ENCODE measurements at places on chromosomes 1 and 21.
A peak's percentile ranks its signal among the peaks of the same experiment; 100 is the strongest.

GRCh38 chr1:39418236-39418635 lies 73.2 kb upstream of the BMP8A start:
- no peak for DNase-seq

GRCh38 chr1:34790985-34791384 lies 1.8 kb upstream of the GJA4 start:
- DNase-seq, result no peak

DNA sequence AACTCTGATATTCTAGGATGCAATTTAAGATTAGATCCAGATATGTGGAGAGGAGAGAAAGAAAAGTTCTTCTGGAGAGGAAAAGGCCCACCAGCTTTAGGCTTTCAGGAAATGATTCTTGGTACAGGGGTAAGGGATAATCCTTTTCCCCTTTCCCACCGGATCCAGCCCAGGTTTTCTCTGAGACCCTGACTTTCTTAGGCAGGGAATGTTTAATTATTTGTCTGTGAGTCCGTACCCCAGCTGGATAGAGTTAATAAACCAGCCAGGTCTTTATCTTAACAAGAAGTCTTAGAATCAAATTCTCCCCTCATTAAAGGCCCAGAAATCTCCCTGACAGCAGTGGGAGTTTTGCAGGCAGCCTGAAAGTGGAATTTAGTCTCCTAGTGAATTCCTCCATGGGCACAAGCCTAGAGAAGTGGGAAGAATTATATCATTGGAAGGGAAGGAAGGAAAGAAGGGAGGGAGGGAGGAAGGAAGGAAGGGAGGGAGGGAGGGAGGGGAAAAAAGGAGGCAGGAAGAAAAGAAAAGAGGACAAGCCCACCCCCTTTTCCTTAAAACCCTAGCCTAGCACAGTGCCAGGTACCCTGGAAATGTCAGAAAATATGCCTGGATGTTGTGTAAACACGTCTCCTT lies 189.0 kb downstream of the PLPP3 start:
- no peak for DNase-seq

DNA sequence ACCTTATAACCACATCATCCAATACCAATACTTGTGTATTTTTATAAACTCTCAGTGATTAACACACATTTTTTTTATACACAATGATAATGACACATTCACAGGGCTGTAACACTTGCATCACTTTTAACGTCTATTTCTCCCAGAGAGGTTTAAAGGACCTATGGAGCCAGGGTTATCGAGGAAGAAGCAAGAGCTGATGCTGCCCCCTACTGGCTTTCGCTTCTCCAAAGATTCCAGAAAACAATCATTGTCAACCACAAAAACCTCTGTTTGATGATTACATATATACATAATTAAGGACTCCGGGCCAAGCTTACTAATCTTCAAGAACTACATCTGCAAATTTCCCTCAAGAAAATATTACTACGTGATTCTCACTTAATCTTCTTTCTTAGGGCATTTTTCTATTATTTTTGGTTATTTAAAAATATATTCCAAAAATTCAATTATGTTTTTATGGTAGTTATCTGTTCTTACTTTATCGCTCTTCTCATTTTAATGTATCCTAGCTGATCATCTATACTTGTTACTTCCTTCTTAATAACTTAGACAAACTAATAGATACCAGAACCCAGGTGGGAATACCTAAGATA lies 214.5 kb downstream of the VAV3 start:
- DNase-seq, result peak; percentile 82

- peak; percentile 84 for DNase-seq
These were observed 5.5 kb upstream of the RNF223 start for GRCh38 chr1:1079408-1080121.

DNA sequence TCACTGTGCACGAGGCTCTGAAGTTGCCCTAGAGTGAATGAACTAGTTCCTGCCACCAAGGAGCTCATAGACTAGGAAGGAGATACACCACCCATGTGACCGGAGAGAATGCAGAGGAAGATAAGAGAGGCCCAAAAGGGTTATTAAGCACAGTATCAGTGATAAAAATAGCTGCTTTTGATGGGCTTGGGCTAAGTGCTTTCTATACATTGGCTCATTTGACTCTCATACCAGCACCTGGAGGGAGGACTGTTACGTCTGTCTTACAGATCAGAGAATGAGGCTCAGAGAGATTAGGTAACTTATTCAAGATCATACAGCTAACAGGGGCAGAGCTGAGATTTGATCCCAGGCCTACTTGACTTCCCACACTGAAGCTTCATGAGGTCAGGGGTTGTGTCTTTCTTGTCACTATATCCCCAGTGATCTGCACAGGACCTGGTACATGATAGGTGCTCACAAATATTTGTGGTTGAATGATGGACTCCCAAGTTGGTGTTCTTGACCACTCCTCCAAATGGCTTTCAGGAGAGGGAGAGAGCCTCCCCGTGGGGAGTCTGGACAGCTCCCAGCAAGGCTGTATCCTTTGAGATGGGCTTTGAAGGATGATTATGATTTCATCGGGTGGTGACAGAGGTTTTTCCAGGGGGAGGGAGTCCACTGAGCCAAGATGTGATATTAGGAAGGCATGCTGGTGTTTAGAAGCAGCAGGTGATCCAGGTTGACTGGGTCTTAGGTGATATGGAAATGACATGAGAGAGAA lies 14.4 kb downstream of the PPFIA4 start:
- DNase-seq, result peak; percentile 31

DNA sequence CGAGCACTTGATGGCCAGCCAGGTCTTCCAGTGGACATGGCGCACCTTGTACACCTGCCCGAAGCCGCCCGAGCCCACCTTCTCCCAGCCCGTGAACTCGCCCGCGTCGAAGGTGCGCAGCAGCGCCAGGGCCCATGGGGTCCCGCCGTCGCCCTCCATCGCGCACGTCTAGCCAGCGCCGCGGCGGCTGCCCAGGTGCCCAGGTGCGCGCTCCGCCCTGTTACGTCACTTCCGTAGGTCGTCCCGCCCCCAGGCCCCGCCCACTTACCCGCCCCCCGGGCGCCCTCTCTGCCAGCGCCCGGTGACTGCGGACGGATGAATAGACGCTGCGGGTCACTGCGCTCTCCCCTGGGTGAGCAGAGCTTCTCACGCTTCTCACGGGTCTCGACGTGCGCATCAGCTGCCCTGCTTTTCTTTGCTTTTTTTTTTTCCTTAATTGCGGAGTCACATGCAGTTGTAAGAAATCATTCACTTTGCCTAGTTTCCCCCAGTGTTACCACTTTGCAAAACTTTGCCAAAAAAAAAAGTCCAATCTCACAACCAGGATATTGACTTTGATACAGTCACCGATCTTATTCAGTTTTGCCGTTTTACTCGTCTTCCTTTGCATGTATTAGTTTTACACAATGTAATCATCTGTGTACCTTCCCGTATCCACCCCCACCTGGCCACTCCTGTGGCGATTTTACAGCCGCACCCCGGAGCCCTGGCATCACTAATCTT lies at the start of gene RIPK4:
TSS of gene RIPK4 (minus strand) at position 170 of the 723 bp plus-strand sequence. CDS start at position 159, 11 bp downstream.
- peak; percentile 95 for DNase-seq

DNA sequence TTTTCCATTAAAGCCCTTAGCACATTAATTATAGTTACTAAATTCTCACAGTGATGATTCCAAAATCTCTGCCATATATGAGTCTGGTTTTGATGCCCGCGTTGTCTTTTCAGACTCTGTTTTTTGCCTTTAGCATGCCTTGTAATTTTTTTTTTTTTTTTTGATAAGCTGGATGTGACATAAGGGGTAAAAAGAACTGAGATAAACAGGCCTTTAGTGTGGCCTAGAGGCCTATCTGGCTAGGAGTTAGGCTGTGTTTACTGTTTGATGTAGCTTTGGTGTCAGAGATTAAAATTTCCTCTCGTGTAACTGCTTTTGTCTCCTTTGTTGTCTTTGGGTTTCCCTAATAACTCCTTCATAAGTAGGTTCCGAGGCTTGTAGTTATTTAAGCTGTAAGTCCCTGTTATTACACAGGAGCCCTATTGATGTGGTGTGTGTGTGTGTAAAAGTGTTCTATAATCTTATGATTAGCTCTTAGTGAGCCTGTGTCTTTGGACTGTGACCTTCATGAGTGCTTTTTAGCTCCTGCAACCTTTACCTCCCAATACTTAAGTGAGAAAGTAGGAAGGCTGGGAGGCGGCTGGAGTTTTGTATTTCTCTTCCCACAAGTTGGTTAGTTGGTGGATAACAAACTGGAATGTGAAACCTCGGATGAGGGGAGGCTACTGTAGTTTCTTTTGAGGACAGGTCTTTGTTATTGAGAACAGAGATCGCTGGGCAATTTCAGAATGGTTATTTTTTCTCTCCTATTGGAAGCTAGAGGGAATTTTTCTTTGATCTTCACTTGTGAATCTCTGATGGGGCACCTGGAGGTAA lies 19.3 kb downstream of the HS2ST1 start:
- DNase-seq, result no peak

- DNase-seq, result peak; percentile 64
These were observed 12.7 kb downstream of the ATF3 start for GRCh38 chr1:212621043-212621948.

DNA sequence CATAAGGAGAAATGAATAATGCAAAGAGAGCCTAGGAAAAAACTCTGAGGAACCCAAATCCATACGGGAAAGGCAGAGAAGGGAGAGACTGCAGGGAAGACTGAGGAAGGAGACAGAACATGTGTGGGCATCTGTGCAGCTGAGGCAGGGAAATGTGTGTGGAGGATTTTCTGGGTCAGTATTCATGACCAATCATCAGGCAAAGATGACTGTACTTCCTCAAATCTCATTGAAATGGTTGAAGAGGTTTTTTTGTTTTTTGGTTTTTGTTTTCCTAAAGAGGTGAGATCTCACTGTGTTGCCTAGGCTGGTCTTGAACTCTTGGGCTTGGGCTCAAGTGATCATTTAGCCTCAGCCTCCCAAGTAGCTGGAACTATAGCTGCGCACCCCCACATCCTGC lies 15.7 kb downstream of the DIP2A start:
- DNase-seq, result no peak

DNA sequence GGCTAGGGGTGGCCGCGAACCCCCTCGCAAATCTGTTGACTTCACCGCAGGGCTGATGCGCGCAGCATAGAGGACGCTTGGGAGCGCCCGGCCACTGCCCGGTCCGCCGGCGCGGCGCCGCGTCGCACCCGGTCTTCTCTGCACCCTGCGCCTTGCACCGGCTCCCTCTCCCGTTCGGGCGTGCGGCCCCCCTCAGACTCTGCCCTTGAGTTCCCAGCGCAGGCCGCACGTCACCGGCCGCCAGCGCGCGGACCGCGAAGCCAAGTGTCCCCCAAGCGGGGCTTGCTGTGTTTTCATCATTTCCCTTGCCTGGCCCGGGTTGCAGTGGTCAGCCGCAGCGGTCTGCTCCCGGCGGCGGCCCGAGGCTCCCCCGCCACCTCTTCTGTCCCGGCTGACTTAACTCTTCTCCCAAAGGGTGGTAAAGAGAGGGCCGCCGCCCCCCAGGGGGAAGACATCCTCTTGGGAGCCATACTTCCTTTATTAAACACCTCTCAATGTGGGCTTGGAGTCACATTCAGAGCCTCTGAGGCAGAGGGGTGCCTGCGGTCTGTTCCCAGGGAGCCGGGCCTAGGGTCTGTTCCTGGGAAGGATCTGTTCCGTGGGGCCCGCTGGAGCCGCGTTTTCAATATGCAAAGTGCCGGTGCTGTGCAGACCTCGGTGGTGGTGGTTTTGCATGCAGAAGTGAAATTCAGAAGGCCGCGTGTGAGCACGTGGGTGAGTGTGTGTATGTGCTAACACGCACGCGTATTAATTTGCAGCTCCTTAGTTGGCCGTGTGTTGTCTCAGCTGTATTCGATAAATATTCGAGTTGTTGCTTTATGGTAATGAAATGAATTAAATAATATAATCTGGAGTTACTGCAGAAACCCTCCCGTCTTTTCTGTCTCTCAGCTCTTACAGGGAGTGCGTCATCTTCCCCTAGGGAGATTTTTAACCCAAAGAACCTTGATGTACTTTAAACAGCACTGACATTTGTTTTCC lies 17.6 kb downstream of the PBX1 start:
- peak; percentile 56 for DNase-seq

DNA sequence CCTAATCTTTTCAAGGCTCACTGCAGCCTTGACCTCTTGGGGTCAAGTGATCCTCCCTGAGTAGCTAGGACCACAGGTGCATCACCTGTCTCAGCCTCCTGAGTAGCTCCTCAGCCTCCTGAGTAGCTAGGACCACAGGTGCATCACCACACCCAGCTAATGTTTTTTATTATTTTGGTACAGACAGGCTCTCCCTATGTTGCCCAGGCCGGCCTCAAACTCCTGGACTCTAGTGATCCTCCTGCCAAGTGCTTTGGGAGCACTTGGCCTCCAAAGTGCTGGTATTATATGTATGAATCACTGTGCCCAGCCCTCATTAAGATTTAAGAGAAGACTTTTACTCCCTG lies 58.5 kb upstream of the S1PR1 start:
- no peak for DNase-seq

DNA sequence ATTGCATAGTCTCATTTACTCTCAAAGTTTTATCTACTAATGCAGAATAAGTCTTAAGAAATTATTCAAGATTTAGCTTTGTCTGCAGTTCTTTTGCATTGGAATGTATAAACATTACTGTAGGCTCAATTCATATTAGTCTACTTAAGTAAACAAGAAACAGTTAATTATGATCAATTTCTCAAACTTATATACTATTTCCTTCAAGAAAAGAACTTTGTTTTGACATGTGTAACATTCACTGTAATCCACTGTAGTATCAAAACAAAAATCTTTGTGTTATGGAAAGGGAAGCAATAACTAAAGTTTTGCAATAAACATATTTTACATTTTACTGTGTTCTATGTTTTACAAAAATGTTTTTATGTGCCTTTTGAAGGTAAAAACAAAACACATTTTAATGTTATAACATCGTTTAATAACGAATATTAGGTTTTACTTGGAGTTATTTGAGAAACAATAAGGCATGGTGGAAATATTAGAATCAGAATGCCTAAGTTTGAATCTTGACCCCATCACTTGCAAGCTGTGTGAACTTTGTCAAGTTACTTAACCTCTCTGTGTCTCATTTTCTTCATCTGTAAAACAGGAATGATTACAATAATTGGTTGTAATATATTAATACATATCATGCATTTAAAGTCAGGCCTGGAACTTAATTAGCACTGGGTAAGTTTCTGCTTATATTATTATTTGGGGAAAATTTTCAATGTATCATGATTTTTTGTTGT lies 77.0 kb upstream of the DPH5 start:
- no peak for DNase-seq

DNA sequence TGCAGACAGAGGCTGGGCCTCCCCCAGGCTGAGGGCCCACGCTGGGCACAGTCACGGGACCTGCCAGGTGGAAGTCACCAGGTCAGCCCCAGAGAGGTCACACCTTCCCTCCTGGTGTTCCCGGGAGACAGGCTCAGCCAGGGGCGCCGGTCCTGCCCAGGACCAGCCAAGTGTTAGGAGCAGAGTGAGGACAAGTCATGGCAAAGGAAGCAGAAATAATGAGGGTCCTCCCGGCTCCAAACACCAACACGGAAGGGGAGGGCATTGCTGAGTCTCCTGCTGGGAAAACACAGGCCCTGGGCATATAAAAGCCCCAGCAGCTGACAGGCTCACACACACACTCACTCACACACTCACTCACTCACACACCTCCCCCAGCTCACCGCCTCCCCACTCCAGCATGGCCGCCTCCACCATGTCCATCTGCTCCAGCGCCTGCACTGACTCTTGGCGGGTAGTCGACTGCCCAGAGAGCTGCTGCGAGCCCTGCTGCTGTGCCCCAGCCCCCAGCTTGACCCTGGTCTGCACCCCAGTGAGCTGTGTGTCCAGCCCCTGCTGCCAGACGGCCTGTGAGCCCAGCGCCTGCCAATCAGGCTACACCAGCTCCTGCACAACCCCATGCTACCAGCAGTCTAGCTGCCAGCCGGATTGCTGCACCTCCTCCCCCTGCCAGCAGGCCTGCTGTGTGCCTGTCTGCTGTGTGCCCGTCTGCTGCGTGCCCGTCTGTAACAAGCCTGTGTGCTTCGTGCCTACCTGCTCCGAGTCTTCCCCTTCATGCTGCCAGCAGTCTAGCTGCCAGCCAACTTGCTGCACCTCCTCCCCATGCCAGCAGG lies at the start of gene KRTAP10-10:
TSS of gene KRTAP10-10 (plus strand) at position 339 of the 833 bp plus-strand sequence. CDS start at position 401, 62 bp downstream.
- no peak for DNase-seq
